ENCODE measurements at places on chromosomes 16 and 17.

DNA sequence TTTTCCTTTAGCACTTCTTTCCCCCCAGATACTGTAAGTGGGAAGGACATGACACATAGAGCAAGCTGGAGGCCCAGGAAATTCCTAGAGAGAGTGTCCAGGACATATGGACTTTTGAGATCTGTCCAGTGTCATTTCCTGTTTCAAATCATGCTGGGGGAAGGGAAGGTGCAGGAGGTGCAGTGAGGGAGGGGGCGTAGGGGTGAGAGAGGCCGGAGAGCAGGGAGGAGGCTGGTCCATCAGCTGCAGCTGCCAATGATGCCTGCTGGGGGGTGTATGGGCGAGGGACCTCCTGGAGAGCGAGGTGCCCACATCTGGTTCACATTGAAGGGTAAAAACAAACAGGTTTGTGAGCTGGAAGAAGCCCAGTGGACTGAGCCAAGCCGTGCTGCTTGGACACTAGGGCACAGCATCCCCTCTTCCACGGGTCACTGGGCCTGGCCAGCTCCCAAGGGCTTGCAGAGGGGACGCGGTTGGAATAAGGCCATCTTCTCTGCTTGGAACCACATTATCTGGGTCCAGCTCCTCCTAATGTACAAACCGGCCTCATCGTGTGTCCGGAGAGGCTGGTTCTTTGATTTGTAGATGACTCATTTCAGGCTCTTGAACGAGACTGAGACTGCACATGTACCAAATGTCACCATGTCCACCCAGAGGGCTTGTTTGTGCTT, 70.4 kb upstream of the SMURF2 start:
- no peak for DNase-seq

DNA sequence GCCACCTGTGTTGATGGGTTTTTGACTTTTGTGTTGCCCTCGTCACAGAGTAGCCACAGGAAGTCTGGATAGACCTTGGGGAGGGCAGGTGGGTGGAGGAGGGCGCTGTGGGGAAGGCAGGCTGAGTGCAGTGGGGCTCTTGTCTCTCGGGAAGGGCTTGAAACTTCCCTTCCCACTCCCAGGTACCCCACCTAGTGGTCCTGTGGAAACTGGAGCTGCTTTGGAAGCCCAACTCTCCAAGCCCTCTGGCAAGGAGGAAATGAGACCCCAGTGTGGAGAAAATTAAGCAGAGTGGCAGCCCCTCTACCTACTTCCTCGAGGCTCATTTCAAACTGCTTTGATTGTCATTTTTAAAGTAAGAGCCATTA, 9.2 kb downstream of the CA5A start:
- DNase-seq = no peak

GRCh38 chr16:68273459-68273858, 9.1 kb downstream of the SLC7A6 start:
- DNase-seq = no peak

GRCh38 chr16:62715701-62716100, 679.5 kb upstream of the CDH8 start:
- no peak for DNase-seq

GRCh38 chr17:80248894-80249710, 11.6 kb upstream of the RNF213 start:
- no peak for DNase-seq

- no peak for DNase-seq
These were observed 538.2 kb downstream of the MAF start for GRCh38 chr16:79062336-79062735.
